Vagina (tissue), 2 donors: ENCODE measurements at places on chromosomes 2 and 18.

GRCh38 chr2:110969696-110970095 is 151.0 kb upstream of the BCL2L11 start:
- H3K27ac ChIP-seq: no peak overlapping the region
- H3K36me3 ChIP-seq: no peaks in the 10 kb centered on the region
- DNase-seq: no peak
- no peak overlapping the region for H3K4me3 ChIP-seq

DNA sequence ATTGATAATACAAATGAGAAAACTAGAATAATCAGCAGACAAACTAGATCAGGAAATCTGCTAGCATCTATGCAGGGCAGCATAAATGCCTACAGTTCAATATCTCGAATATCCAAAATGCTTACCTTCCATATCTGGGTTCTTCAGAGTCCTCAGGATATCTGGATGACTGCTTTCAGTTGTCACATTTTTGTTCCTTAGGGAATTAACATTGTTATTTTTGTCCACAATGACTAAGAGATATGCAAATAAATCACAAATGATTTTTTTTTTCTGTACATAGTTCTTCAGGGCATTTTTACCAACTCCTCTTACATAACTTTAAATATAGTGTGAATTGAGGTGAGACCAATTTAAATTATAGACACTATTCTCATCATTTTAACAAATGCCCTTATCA is 80.9 kb downstream of the AQP4 start:
- no peaks in the 10 kb centered on the region for H3K4me1 ChIP-seq
- no peak for DNase-seq
- no peak overlapping the region for H3K27ac ChIP-seq
- no peaks in the 10 kb centered on the region for H3K36me3 ChIP-seq
- no peaks in the 10 kb centered on the region for H3K27me3 ChIP-seq

GRCh38 chr2:187976259-187976985 is 315.3 kb upstream of the GULP1 start:
- H3K27ac ChIP-seq: no peak overlapping the region
- H3K4me1 ChIP-seq: no peaks in the 10 kb centered on the region
- DNase-seq: no peak
- H3K4me3 ChIP-seq: no peak overlapping the region
- no peaks in the 10 kb centered on the region for H3K36me3 ChIP-seq
- no peaks in the 10 kb centered on the region for H3K27me3 ChIP-seq

DNA sequence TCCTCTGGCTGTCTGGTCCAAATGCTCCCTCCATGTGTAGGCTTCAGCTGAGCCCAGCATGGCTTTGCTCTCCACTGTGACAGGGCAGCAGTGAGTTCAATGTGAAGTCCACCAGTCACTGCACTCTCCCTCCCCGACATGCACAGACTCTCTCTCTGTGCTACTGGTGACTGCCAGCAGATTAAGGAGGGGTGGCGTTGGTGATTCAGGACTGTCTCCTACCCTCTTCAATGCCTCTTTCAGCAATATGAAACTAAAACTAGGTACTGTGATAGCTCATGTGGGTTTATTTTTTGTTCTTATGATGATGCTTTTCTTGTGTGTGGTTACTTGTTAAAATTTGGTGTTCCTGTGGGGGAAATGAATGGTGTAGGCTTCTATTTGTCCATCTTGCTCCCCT is 201.0 kb upstream of the RBMS1 start:
- H3K27me3 ChIP-seq: no peaks in the 10 kb centered on the region
- H3K36me3 ChIP-seq: no peaks in the 10 kb centered on the region
- H3K27ac ChIP-seq: no peak overlapping the region
- DNase-seq: no peak
- peaks cover 5% of the 10 kb centered on the region for H3K4me1 ChIP-seq

DNA sequence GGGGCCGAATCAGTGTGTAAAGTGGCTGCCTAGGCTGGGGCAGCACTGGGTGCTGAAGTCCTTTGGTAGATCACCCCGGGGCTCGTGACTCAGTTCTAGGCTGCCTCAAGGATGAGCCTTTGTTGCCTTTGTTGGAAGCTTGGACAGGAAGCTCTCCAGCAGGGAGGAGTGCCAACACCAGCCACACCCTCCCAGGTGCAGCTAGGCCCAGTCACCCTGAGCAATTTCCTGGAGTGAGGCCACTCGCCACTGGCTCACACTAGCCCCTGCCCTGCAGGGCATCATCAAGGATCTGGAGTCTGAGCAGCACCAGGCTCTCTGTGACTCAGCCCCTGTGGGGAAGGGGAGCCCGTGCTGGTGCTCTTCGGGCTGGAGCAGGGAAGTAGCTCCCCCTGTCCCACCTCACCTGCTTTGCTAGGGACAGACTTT is 6.7 kb upstream of the SDC1 start:
- no peak overlapping the region for H3K27ac ChIP-seq
- DNase-seq: peak; percentile 96
- H3K36me3 ChIP-seq: no peaks in the 10 kb centered on the region
- H3K4me3 ChIP-seq: no peak overlapping the region
- H3K27me3 ChIP-seq: no peaks in the 10 kb centered on the region

GRCh38 chr2:29024882-29025430 is 43.9 kb downstream of the TOGARAM2 start:
- no peak for DNase-seq
- H3K36me3 ChIP-seq: no peaks in the 10 kb centered on the region
- H3K4me3 ChIP-seq: no peak overlapping the region
- H3K27ac ChIP-seq: no peak overlapping the region
- H3K27me3 ChIP-seq: no peaks in the 10 kb centered on the region
- no peaks in the 10 kb centered on the region for H3K4me1 ChIP-seq

DNA sequence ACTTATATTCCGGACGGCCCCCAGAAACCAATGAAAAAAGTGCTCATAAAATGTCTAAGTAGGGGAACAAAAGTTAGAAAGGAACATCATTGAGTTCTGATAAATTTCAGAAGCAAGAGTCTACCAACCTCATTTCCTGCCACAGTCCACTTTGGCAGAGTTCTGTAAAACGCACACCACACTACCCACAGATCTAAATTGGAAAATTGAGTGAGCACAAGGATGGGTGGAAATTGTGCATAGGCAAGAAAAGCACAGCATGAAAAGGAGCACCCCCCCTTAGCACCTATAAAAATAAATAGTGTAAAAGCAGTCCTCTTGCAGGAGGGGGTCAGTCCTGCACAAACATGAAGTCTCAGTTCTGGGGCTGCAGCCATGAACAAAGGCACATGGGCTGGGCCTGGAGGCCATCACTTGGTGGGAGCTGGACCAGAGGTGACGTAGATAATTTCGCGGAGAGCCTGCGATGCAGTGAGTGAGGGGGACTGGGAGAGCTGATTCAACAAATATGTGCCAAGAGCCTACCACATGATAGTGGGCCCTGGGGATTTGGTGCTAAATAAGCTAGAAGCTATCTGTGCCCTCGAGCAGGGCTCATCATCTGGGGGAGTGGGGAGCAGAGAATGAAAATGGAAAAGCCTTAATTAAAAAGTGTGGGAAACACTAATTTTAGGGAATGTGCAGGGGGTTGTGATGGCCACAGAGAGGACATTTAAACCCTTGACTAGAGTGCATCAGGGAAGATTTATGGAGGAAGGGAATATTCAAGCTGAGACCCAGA is 48.9 kb upstream of the SPP2 start:
- H3K27ac ChIP-seq: no peak overlapping the region
- DNase-seq: no peak

DNA sequence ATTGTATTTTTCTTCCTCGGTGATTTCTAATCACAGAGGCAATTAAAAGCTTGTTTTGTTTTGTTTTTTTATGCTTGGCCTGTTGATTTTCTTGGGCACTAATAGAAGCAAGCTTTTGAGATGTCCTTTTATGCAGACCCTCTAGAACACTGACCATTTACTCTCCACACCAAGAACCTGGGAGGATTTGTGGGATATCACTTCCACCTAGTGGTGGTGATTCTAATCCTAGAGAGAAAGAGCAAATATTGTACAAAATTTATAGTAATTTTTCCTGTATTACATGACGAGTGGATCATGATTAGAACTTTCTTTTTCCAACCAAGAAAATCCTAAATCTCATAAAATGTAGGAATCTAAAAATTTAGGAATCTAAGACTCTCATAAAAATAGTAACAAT is 23.4 kb downstream of the NEMP2 start:
- H3K27me3 ChIP-seq: no peaks in the 10 kb centered on the region
- no peak for DNase-seq
- H3K36me3 ChIP-seq: peaks cover under 1% of the 10 kb centered on the region
- H3K27ac ChIP-seq: no peak overlapping the region

- no peak for DNase-seq
- no peaks in the 10 kb centered on the region for H3K27me3 ChIP-seq
- no peak overlapping the region for H3K27ac ChIP-seq
- no peaks in the 10 kb centered on the region for H3K36me3 ChIP-seq
- no peak overlapping the region for H3K4me3 ChIP-seq
These were observed 19.8 kb downstream of the MC2R start for GRCh38 chr18:13895505-13896033.
